T47D (cell line): ENCODE measurements at places on chromosomes 12 and 14.

GRCh38 chr14:73462815-73463214, 4.5 kb upstream of the NUMB start:
- no peak for DNase-seq

DNA sequence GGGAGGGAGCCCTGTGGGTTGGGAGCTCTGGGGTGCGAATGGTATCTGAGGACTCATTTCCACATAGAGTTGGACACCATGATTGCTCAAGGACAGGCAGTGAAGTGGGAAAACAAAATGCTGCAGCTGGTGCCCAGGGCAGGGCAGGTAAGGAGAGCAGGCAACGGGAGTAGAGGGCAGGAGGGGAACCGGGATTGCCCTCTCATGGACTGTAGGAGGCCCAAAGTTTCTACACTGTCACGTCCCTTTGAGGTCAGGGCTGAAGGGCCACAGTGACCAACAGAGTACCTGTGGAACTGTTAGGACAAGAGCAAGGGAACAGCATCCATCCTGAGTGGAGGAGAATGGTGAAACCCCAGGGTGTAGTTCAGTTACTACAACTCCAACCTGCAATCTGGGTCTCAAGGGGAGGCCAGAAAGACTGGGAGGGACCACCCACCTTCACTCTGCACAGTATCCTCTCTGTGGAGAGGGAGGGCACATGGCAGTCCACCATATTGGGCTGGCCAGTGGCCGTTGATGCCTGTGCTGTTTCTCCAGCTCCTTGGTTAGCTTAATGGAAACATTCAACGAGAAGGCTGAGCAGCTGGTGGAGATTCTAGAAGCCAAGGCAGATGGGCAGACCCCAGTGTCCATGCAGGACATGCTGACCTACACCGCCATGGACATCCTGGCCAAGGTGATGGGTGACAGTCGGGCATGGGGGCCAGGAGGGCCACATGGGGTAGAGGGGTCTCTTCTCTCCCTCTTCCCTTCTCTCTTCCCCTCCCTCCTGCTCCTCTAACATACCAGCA, 22.2 kb downstream of the CYP46A1 start:
- no peak for DNase-seq

DNA sequence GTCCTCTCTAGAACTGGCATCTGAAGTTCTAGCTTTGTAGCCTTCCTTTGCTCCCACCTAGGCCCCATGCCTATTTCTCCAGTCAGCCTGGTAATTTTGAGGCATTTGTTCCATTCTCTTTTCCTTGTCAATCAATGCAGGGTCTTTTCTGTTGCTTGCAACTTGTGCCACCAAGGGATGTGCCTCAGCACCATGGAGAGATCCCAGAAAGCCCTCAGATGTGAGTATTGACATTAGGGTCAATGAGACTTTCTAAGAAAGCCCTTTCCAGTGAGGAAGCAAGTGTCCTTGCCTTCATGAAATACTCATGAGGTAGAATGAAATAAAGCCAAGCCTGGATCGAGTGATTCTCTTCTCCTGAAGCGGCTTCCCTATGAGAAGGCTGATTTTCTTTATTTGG, 213.9 kb downstream of the SLC15A4 start:
- DNase-seq = no peak

- DNase-seq = peak; percentile 20
Observed at GRCh38 chr12:5956987-5957386, 11.9 kb upstream of the ANO2 start.

DNA sequence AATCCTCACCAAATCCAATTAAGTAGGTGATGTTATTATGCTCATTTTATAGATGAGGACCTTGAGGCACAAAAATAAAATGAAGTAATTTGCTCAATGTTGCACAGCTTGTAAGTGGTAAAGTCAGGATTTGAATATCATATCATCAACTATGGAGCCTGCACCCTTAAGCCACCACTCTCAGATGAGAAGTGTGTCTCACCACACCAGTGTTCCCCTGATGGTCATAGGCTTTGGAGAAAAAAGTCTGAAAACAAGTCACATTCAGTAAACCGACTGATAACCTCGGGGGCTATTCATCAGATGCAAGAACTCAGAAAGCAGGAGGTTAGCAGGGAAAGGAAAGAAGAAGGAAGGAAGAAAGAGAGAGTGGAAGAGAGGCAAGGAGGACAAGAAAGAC, 2.8 kb downstream of the TSHR start:
- DNase-seq = no peak

DNA sequence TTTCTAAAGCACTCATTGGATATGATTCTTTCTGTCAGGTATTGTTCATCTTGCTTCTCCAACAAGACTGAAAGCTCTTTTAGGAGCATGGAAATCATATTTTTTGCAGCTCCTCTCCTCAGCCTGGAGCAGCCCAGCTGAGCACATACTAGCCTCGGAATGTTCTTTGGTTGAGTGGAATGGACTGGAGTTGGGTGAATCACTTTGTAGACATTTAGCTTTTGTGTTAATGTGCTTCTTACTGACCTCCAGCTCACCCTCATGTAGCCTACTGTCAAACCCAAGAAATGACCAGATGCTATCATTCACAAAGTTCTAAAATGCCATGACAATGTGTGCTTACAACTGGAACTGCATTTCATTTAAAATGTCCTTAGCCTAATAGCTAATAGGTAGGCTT, 161.1 kb downstream of the NUAK1 start:
- no peak for DNase-seq

- DNase-seq = no peak
Observed at GRCh38 chr14:89649451-89650075, 232.5 kb upstream of the FOXN3 start.

GRCh38 chr12:55746174-55746912, 3.4 kb downstream of the GDF11 start:
- DNase-seq = no peak

DNA sequence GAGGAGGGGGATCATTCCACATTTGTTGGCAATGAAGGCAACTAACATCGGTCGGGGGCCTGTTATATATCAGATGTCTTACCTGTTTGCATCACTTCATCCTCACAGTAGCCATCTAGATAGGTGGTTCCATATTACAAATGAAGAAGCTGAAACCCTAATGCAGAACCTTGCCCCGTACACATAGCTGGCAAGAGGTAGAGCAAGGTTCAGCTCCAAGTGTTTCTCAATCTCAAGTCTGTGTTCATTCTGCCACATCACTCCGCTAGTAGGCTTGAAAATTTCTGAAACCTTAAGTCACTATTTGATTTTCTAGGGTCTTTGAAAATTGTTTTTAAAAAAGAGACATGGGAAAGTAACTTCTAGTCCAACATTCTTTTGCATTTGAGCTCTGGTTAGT, 17.0 kb downstream of the AVPR1A start:
- DNase-seq = no peak

DNA sequence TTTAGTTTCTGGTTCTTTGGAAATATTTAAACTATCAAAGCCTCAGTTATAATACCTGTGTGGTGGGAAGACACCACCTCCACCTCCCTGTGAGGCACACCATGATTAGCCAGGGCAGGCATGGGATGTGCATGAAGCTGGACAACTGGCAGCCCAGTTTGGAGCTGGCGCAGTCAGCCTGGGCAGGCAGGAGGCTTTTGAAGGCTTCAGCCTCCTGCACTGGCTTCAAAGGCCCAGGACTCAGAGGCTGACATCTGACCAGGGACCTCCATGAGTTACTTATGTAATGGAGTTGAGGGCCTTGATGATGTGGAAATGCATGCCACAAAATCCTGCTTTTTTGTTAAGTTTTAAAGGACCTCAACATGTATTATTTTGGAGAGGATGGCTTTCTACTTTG, 30.3 kb downstream of the C14orf132 start:
- DNase-seq = no peak

DNA sequence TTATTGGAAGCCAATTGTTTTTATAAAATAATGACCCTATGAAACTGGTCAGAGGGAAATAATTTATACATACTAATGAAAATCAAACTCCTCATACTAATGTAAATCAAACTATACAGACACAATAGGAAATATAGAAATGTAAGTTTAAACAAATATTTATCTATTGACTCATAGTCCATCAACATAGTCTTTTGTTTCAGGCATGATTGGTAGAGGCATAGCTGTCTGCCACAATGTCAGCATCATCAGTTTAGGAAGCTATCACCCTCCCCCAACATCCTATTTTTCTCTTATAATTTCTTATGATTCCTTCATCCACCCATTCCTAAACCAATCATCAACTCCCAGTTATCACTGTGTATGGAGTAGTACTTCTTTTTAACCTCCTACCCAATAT, 117.7 kb downstream of the SLC38A6 start:
- DNase-seq = no peak

GRCh38 chr14:50257732-50258131, 26.4 kb upstream of the SOS2 start:
- DNase-seq = no peak

DNA sequence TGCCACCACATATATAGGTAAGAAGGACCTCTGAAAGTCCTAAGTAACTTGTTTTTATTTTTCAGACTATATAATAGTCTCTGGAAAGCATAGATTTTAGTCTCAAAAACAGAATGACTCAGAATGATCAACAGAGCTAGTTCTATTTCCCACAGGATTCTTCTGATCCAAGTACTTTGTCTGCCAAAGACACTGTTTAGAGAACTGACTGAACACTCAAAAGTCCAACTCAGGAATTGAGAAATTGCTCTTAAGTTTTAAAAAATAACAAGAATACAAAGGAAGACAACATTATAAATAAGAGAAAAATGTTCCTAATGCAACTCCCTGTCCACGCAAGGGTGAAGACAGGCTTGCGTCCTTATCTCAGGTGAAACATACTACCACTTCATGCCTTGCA, 29.0 kb downstream of the LGMN start:
- DNase-seq = no peak

GRCh38 chr12:105474672-105475071, 144.2 kb downstream of the C12orf75 start:
- DNase-seq = no peak

DNA sequence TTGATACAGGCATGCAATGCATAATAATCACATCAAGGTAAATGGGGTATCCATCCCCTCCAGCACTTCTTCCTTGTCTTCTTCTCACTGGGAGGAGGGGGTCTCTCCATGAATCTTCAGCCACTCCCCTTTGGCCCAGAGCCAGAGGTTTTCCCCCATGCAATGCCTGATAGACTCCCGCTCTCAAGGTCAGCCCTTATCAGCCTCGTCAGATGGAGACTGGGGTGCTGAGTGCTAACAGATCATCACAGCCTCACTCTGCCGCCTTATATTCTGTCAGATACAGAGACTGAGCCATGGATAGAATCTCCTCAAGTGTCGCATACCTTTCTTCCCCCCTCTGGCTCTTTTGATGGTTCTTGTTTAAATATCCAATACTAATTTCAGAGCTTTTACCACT, 503.1 kb downstream of the AACS start:
- DNase-seq = no peak

DNA sequence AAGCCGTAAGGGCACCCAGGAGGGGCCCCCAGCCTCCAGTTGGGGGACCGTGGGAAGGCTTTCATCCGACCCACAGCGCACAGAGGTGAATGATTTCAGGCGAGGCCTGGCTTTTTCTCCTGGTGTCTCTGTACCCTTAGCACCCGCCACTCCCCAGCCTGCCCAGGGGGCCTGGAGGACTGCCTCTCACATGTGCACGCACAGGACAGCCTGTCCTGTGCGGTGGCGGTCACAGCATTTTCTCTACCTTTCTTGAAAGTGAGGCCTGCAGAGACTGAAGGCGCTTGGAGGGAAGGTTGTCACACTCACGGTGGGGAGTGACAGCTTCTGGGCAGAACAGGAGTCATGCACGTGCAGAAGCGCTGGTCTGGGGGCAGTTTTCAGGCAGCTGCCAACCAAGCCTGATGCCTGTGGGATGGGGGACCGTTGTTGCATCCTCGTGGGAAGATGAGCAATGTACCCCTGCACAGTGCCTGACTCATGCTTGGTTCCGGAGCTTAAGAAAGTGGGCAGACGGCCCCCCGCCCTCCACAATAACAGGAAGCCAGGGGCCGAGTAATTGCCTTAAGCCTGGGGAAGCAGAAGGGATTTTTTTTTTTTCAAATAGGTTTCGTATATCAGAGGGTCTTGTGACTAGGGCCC, 148.1 kb downstream of the TSPAN9 start:
- DNase-seq = no peak

DNA sequence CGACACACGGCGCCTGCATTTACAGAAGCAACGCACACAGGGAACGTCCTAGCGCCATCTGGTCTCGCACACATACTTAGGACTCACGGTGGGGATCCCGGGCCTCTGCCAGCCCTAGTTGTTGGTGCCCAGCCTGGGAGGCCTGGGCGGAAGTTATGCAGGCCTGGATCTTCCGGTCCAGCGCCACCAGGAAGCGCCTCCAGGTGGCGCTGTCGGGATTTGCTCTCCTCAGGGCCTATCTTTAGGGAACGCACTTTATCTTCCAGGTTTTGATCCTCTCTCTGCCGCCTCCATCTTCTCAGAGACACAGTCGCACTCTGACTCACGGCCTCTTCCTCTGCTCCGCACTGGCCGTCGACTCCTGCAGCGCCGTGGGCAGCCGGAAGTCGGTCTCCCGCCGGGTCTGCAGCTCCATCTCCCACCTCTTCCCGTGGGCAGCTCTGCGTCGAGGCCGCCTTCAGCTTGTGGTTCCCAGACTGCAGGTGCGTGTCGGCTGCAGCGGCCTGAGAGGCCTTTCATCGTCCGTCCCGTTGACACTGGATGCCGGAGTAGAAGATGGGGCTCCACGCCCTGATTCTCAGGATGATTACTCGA, 760.4 kb downstream of the TMEM121 start:
- DNase-seq = no peak

DNA sequence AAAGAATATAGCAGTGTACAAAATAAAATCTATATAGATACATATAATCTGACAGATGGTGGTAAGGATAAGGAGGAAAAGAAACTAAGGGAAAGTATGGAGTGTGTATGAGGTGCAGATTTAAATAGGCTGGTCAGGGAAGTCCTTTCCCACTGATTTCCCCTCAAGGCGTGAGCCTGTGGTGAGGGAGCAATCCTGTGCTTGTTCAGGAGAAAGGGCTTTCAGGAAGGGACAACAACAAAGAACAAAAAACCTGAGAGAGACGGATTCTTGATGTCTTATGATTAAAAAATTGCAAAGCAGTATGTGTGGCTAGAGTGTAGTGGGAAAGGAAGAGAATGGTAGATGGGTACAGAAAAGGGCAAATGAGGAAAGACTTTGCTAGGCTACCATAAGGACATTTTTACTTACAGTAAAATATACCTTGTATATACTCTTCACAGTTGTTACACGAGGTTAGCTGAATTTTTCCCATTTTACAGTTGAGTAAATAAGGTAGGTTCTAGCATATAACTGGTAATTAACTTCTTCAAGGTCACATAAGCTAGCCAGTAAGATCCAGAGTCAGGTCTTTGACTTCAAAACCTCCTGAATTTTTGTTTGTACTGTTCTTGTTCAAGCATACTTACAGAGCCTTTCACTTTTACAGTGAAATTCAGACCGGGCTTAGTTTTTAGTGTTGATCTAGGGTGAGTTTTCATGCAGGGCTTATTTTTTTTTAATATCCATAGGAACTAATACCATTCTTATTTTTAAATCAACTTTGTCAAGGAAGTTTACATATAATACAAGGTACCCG, 15.6 kb downstream of the CNOT2 start:
- peak; percentile 65 for DNase-seq

DNA sequence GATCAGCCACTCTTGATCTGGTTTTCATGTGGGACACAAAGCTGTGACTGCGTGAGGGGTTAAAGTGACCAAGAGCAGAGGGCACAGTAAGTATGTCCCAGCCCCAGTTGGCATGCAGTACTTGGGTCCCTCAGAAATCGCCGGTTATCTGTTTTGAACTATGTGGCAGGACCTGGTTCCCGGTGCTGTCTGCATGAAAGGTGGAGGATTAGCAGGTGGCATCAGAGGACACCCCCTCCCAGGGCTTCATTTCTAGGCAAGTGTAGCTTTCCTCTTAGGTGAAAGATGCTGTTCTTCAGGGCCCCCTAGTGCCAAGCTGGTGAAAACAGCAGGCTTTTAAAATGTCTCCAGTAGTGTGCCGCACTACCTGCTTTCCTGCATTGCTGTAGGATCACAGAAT, 57.1 kb downstream of the ATG14 start:
- peak; percentile 81 for DNase-seq
